ENCODE measurements at places on chromosomes 5 and 9.

DNA sequence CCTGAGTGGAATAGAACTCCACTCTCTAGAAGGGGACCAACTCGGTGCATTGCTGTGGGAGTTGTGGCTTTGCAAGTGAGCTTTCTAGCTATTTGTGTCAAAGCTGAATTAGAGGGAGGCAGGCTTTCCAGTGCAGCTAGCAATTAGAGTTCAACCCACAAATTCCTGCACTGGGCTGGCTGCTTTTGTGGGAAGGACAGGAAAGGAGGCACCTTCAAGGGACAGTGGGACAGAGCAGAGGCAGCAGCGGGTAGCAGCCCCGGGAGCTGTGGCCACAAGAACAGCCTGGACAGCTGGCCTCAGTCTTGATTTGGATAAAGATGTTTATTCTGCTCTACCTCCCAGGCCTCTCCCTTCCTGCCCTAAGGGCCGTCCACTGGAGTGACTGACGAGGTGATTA, 83.7 kb upstream of the SLIT3 start:
- no peak for DNase-seq

DNA sequence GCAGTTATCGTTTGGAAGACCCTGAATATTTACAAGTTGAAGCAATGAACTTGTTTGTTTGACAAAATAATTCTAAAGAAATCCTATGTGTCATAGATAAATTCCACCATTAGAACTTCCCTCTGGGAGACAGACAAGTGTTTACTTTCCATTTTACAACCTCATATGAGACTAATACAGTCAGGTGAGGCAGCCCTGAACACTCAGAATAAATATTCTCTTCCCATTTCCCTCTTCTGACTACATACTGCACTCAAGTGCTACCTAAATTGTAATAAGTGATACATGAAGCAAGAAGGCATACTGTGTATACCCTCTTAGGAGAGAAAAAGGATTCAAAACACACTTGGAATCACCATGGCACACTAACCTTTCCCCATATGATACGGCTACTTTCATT, 6.8 kb downstream of the RASEF start:
- no peak for DNase-seq

- DNase-seq = no peak
These were observed 9.8 kb upstream of the CTSL start for GRCh38 chr9:87716141-87716540.

- no peak for DNase-seq
These were observed 70.3 kb downstream of the DAB2IP start for GRCh38 chr9:121721770-121722169.

- no peak for DNase-seq
These were observed 80.1 kb upstream of the TNFAIP8 start for GRCh38 chr5:119275601-119276173.

GRCh38 chr9:113598451-113598850, 134.9 kb downstream of the RGS3 start:
- no peak for DNase-seq

DNA sequence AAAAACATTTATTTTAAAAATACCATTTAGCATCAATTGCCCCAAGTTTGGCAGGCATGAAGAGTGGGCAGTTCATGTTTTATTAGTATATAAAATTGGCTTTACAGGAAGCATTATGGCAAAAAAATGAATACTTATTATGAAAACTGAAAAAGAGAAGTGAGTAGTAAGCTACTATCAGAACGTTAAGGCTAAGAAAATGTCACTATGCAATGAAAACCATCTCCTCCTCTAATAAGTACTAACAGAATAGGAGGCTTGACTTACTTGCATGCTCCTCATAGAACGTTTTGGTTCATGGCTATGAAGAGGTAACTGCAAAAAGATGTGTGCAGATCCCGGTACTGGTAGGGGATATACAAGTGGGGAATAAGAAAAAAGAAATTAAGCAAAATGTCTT, 23.6 kb downstream of the TICAM2 start:
- no peak for DNase-seq

- DNase-seq = no peak
These were observed 580.9 kb upstream of the WWC1 start for GRCh38 chr5:167710444-167711073.

DNA sequence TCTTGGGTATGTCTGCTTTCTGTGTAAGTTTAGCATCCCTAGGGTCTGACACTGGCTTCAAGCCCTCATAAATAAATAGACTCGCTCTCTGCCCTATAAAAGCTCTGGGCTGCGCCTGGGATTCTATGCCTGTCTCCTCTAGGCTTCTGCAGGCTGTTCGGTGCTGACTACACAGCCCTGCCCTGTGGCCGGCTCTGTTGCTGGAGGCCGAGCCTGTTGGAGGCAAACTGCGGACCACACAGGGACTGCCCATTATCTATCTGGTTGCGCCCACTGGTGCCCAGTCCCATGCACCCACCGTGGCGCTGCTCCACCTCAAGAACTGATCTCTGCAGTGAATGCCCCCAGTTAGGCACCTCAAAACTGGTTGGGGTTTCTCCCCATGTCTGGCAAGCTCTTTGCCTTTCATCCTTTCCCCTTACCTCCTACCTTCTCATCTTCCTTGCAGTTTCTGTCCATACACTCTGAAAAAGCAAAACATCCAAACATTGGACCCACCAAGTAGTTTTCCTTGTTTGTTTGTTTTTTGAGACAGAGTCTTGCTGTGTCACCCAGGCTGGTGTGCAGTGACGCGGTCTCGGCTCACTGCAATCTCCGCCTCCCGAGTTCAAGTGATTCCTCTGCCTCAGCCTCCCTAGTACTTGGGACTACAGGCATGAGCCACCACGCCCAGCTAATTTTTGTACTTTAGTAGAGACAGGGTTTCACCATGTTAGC, 207.2 kb downstream of the ERCC6L2 start:
- no peak for DNase-seq

- no peak for DNase-seq
These were observed 105.0 kb downstream of the ERCC6L2 start for GRCh38 chr9:95980262-95981125.

DNA sequence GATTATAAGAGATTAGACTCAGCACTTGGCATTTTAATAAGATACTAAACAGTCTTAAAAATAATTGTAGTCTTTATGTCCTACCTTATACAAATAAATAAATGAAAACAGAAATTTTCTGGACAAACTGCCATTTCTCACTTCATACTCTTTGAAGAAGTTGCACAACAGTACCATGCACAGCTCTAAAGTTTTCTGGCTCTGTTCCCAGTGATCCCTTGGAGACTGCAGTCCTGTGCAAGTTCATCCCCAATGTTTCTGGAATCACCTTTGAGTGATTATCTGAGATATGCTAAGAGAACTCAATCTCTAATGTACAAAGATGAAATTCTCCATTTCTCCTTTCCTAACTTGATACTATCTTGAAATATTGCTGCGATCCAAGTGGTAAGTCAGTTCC, 330.4 kb upstream of the EDIL3 start:
- DNase-seq = no peak

DNA sequence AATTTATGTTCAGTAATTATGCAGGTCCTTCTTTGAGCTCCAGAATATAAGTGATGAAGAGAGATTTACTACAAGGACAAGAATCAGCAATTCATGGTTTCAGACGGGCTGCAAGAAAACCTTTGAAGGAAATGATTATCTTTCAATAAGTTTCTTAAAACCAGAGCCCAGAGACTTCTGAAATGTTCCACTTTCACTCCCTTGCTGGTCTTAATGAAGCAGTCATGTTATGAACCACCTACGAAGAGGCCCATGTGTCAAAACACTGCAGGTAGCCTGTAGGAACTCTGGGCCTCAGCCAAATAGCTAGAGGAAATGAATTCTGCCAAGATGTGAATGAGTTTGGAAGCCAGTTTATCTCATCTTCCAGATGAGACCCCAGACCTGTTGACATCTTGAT, 505.9 kb upstream of the MEF2C start:
- no peak for DNase-seq

DNA sequence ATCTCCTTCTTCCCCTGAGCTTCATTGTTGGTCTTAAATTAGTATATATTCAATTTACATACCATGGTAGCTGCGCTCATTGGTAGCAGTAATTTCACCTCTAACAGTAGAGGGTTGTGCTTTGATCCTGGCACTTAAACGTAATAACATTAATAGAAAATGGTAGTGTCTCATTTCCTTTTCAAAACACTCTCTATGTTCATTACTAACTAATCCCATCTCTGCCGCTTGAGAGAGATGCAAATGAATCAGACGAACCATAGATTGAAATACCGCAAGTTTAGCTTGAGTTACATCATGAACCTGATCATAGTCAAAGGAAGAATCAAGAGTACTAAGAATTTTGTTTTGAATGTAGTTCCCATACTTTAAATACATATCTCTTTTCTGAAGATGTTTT, 2.2 kb downstream of the THBS4 start:
- no peak for DNase-seq

DNA sequence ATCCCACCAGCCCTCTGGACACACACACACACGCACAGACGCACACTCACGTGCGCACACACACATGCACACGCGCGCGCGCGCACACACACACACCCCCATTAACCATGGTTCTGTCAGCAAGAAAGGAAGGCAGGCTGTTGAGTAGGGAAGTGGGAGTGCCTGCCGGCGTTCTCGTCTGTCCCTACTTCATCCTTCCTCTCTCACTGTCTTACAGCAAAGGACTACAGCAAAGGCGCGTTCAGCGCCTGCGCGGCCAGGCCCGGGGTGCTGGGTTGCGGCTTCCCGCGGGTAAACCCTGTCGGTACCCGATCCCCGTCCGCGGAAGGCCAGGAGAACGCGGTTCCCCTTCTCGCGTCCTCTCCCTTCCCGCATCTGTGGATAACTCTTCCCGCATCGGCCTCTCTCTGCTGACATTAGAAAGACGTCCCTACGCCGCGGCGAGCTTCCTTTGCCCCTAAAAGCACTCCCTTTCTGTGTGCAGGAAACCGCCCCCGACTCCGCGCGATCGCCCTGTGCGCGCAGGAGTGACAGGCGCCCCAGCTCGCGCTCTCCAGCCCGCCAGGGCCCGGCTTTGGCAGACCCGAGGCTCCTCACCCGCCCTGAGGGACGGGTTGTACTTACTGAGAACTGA, 219.2 kb downstream of the AGTPBP1 start:
- DNase-seq = no peak

GRCh38 chr5:96440185-96440538, 7.1 kb upstream of the PCSK1 start:
- no peak for DNase-seq

GRCh38 chr5:14469551-14470377, 111.8 kb upstream of the OTULINL start:
- no peak for DNase-seq

DNA sequence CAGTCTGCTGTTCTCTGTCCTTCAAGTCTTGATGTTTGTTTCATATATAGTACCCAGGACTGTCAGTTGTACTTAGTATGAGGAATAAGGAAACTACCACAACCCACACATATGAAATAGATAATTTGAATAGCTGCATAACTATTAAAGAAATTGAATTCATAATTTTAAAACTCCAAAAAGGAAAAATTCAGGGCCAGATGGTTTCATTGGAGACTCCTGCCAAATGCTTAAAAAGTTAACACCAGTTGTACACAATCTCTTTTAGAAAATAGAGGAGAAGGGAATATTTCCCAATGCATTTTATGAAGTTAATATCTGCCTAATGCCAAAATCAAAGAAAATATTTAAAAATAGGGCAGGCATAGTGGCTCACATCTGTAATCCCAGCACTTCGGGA, 24.6 kb upstream of the SPIN1 start:
- DNase-seq = no peak

DNA sequence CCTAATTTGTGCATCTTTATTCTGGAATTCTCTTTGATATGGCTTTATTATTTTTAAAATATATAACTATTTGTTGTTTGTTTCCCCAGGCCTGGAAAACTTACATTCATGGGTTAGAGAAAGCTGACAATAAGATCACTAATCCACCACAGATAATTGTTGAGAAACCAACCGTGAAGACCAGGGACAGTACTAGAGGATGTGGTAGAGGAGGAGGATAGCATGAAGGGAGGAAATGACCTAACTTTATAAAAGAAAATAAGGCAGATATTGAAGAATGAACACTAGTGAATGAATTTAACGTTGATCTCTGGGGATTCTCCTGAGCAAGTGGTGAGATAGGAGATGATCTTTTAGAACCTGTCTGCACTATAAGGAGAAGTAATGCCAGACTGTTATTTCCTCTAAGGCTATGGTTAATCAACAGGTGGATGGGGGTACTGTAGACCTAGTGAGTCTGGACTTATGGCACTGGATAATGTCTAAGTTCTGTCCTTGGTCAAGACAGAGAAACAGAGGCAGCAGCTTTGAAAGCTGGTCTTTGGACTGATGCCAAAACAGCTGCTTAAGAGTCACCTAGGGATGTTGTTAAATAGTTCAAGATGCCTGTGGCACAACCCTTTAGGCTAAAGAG, 52.4 kb downstream of the NREP start:
- DNase-seq = no peak

GRCh38 chr5:96590796-96591195, 71.4 kb upstream of the CAST start:
- no peak for DNase-seq

DNA sequence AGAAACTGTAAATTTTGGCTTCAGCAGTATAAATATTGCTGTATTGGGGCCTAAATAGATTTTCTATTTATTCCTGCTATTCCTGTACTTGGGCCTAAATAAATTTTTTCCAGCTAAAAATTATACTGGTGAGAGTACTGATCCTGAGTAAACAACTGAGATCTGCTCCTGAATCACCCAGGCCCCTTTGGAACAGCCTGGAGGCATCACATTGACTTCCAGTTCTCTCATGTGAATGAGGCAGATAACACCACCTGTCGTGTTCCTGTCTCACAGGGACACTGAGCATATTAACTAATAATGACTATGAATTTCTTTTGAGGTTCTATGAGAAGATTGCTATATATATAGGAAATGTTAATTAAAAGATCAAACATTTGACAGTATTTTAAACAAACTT, 119.5 kb upstream of the PLCXD3 start:
- no peak for DNase-seq

DNA sequence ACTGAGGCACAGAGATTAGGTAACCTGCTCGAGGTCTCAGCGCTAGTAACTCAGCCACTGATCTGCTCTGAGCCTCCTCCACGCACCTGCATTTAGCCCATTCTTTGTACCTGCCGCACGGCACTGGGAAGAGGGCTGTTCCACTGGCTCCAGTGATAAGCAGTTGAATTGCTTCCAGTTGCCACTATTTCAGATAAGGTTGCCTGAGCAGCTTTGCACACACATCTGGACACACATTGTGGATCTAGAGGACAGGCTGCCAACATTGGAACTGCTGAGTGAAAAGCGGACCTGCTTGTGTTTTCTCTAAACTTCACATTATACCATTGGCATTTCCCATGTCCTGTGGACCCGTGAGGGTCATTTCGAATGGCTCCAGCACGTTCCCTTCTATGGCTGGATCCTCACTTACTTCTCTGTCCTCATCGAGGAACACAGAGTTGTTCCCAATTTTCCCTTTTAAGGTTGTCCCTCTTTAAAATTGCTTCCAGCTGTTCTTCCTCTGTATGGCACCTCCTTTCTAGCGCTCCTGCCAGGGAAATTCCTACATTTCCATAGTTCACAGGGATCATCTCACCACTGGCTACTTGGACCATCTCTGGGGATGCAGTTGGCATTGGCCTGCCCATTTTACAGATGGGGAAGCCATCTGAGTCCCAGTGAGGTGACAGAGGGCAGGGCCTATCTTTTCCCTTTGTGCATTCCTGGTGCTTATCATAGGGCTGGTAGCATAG, 45.9 kb upstream of the RPL26L1 start:
- no peak for DNase-seq

GRCh38 chr9:35816708-35817107, 1.9 kb upstream of the HINT2 start:
- DNase-seq = no peak

GRCh38 chr5:154005648-154006047, 33.1 kb downstream of the FAM114A2 start:
- DNase-seq = no peak

GRCh38 chr5:7251132-7251531, 144.8 kb upstream of the ADCY2 start:
- no peak for DNase-seq

GRCh38 chr5:83450183-83450966, 21.2 kb upstream of the VCAN start:
- no peak for DNase-seq

Data from T1000 (cell line).